Right ventricle myocardium inferior (tissue), 1 donor: ENCODE measurements at places on chromosomes 5 and 9.

- DNase-seq, result no peak
Measured at GRCh38 chr9:107554636-107555035, 65.1 kb upstream of the KLF4 start.

DNA sequence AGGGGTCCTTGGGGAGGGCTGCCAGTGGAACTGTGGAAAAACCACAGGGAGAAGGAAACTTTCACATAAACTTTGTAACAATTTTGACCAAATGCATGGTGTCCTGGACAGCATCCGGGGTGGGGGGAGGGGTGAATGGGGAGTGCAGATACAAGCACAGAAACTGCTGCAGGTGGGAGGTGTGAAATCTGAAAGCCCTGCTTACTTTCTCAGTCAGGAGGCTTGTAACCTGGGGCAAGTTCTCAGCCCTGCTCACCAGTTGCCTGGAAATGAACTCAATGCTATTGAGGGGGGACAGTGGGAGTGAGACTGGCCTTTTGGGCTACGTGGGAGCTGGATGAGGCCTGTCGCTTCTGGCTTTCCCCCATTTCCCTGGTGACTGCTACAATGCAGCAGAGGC lies 694.5 kb upstream of the ZNF608 start:
- no peak for DNase-seq

GRCh38 chr5:32508806-32509805 lies 64.6 kb upstream of the ZFR start:
- no peak for DNase-seq

DNA sequence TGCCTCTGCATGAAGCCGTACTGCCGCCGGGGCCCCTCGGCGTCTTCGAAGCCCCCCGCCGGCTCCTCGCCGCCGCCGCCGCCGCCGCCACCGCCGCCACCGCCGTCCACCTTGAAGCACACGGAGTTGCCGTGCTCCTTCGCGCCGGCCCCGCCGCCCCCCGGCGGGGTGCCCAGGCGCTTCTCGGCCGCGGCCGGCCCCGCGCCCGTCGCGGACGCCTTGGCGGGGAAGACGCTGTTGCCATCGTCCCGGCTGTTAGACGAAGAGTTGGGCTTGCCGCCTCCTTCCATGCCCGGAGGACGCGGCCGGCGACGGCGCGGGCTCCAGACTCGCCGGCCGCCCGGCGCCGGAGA lies 400 bp downstream of the HCN1 start:
- DNase-seq, result no peak

GRCh38 chr5:8719796-8720195 lies 826.1 kb downstream of the SEMA5A start:
- no peak for DNase-seq

GRCh38 chr9:108525186-108525585 lies 330.6 kb downstream of the ACTL7B start:
- DNase-seq, result no peak

GRCh38 chr9:114551750-114552685 lies 35.6 kb upstream of the ATP6V1G1 start:
- DNase-seq, result no peak

DNA sequence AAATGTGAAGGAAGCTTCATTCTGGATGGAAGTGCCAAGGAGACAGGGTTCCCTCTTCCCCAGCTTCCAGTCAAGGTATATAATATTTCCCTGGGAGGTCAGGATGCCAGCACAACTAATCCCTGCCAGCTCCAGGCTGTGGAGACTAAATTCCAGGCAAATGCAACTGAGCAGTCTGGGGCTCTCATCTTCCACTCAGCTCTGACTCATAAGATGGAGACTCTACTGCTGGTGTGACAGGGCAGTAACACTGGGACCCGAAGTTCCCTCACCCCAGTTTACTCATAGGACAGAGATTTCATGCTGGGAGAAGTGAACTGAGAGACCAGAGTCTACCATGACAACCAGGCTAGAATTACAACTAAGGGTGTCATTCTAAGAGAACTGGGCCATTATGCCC lies 235.4 kb downstream of the FSTL4 start:
- DNase-seq, result no peak

DNA sequence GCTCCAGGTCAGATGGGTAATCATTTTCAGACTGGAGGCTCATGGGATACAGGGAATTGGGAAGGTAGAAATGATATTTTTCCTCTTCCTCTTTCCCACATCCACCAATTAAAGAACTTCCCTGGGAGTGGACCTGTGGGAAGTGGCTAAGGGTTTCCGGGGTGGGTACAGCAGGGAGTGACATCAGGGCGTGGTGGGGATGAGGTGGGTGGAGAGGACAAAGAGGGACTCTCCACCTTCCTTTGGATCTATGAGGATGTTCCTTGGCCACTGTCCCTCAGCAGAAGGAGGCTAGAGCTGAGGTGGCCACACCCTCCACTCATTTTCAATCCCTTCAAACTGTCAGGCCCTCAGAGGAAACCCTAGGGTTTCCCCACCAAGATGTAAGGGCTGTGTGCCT lies 54.7 kb downstream of the IRF1 start:
- no peak for DNase-seq

- DNase-seq, result peak; percentile 91
Measured at GRCh38 chr5:38556599-38557307, at the start of gene LIFR. Gene LIFR (minus strand): TSS chr5:38556646. CDS start chr5:38530647, 25,999 bp downstream.

DNA sequence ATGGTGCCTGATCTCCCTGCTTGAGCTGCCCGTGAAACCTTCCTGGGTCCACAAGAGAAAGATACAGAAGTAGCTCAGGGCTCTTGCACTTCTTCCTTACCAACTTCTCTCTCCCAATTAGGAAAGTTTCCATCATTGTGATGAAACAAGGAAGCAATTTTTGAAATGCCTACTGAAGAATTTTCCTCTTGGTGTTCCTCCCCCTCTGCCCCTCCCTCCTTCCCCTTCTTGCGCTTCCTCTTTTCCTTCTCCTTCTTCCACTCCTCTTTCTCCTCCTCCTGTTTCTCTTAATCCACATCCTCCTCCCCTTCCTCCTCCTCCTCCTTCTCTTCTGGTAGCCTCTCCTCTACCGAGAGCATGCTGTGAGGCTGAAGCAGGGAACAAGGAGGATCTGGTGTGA lies 36.3 kb upstream of the OTULINL start:
- no peak for DNase-seq

DNA sequence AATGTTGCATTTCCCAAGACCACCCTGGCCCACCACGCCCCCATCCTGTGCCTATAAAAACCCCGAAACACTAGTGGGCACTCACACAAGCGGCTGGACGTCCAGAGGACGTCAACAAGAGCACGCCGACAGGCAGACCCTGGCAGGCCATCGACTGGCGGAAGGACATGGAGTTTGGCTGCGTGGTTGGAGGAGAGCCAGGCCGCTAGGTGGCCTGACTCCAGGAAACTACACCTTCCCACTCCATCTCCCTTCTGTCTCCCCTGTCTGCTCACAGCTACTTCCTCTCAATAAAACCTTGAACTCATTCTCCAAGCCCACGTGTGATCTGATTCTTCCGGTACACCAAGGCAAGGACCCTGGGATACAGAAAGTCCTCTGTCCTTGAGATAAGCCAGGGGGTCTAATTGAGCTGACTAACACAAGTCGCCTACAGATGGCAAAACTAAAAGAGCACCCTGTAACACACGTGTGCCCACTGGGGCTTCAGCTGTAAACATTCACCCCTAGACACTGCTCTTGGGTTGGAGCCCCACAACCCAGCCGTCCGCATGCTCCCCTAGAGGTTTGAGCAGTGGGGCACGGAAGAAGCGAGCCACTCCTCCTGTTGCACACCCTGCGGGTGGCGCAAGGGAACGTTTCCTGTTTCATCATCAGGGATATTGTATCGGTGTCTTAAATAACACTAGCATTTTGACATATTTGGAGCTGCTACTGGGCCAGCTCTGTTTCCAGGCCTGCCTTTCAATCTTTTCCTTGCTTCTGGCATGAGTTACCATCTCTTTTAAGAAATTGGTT lies 54.5 kb upstream of the TAF11L2 start:
- peak; percentile 87 for DNase-seq

DNA sequence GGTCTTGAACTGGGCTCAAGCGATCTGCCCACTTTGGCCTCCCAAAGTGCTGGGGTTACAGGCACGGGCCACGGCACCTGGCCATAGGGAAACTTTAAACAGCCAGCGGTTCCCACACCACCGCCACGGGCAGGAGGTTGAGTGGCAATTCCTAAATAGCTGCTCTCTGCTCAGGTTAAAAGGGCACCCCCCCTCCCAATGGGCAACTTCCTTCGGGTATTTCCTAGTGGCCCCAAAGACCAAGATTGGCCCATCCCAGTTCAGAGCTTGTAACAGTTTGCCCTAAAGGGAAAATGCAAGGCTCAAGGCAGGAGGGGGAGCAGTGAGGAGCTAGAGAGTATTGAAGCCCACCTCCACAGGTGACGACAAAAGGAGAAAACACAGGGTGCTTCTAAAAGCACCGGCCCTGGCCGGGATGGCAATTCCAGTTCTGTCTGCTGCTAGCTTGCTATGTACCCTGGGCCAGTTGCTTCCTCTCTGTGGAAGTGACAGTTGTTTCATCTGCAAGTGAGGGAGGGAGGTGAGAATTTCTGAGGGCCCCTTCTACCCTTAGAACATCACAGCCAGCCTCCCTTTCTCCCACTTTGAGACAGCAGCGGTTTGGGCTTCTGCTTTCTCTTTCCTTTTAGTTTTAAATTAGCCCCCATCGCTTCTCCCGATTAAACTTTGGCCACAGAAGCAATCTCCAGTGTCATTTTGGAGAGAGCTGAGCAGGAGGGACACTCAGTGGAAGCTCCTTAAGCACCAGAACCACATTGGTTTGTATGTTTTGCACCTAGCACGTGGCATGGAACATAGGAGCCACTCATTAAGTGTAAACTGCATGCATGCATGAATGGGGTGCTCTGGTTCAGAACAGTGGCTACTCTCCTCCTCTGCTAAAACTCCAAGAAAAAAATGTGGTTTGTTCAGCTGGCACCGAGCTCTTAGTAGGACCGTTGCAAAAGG lies 17.3 kb upstream of the TNIP1 start:
- DNase-seq, result no peak

- no peak for DNase-seq
Measured at GRCh38 chr5:172311605-172312004, 28.0 kb upstream of the UBTD2 start.

GRCh38 chr5:132663771-132664695 lies 6.1 kb downstream of the IL13 start:
- DNase-seq, result no peak

- DNase-seq, result no peak
Measured at GRCh38 chr9:88979021-88979420, 12.2 kb upstream of the S1PR3 start.

- peak; percentile 77 for DNase-seq
Measured at GRCh38 chr5:124746916-124747790, 714 bp upstream of the ZNF608 start.

DNA sequence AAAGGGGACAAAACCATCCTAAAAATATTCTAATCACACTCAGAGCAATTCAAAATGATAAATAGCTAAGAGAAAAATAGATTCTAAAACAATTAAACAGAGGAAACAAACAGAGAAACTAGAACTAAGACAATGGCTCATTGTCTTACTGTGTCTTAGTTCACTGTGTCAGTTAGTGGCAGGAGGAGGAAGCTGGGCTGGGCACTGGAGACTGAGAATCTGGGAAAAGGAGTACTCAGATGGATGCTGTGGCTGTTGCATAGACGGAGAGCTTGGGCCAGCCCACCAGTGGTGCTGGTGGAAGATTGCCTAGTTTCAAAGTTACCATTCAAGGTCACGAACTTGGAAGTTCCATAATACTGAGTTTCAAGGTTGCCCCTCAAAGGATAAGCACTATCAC lies 94.7 kb upstream of the IFNK start:
- DNase-seq, result no peak

DNA sequence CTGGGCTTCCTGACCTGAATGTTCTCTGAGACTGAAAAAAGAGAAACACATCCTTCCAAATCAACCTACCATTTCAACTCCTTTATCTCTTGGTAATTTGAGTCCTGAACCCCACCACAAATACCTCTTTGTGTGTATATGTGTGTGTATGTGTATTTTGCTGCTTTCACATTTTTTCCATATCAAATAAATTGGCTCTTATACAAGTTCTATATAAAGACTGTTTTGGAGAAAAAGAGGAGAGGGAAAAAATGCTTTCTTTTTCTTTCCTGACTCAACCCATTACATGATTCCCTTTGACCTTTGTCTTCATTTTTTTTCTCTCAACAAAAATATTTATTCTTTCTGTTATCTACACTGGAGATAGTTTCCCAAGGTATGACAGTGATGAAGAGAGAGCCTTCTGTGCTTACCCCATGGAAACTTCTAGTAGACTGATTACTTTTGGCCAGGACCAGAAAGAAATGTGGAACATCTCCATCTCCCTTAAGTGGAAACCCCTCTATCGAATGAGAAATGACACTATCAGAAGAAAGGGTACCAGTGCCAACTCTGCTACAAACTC lies 85.3 kb downstream of the PAPPA start:
- DNase-seq, result no peak

DNA sequence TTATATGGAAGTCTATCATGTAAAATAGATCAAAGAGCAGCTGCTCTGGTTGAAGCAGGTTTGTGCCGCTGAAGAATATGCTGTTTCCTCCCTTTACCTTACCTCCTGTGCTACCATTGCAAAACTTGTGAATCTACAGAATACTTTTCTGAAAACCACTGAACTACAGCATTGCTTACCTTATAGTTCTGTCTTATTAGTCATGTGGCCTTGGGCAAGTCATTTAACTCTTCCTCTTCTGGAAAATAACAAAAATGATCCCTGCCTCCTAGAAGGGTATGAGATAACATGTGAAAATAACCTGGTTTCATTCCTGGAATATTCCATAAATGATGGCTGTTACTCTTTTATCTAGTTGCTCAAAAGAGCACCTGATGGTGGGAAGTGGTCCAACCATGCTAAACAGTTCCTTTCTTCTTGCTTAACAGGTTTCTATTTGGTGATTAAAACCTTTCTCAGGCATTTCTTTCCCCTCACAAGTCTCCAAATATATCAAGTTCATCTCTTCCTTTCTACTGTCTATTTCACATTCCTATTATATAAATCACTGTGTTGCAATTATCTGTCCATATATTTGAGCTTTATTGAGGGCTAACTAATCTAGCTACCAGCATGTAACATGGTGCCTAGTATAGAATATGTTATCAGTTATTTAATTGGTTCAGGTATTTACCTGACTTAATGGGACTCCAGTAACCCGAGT lies 15.0 kb downstream of the TRIM32 start:
- DNase-seq, result no peak

DNA sequence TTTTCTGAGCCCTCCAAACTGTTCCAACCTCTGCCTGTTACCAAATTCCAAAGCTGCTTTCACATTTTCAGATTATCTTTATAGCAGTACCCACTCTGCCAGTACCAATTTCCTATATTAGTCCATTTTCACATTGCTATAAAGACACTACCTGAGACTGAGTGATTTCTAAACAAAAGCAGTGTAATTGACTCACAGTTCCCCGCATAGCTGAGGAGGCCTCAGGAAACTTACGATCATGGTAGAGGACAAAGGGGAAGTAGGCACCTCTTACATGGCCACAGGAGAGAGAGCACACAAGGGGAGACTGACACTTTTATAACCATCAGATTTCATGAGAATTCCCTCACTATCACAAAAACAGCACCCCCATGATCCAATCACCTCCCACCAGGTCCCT lies 105.0 kb downstream of the DTWD2 start:
- DNase-seq, result no peak

- no peak for DNase-seq
Measured at GRCh38 chr9:7341571-7341970, 458.0 kb downstream of the DMAC1 start.
